Cardiac muscle cell (in vitro differentiated cells and primary cell): ENCODE measurements at places on chromosomes 13 and 19. TPM values are rescaled to one million over a fixed set of nuclear protein-coding genes. Genes with fewer than 3 reads are reported as not detected.

The SIGLEC8 gene
- not detected in 2 replicates for polyA plus RNA-seq

The RTBDN gene
- 0.81 TPM in 1 of 2 replicates, not detected in the other for polyA plus RNA-seq

The CACNG7 gene
- polyA plus RNA-seq, result 0.11 and 0.19 TPM in 2 replicates

The ZNF235 gene
- polyA plus RNA-seq, result 5.3 and 5.7 TPM in 2 replicates

- DNase-seq, result no peak
Measured at GRCh38 chr13:113413898-113414282, 39.4 kb downstream of the ADPRHL1 start.

DNA sequence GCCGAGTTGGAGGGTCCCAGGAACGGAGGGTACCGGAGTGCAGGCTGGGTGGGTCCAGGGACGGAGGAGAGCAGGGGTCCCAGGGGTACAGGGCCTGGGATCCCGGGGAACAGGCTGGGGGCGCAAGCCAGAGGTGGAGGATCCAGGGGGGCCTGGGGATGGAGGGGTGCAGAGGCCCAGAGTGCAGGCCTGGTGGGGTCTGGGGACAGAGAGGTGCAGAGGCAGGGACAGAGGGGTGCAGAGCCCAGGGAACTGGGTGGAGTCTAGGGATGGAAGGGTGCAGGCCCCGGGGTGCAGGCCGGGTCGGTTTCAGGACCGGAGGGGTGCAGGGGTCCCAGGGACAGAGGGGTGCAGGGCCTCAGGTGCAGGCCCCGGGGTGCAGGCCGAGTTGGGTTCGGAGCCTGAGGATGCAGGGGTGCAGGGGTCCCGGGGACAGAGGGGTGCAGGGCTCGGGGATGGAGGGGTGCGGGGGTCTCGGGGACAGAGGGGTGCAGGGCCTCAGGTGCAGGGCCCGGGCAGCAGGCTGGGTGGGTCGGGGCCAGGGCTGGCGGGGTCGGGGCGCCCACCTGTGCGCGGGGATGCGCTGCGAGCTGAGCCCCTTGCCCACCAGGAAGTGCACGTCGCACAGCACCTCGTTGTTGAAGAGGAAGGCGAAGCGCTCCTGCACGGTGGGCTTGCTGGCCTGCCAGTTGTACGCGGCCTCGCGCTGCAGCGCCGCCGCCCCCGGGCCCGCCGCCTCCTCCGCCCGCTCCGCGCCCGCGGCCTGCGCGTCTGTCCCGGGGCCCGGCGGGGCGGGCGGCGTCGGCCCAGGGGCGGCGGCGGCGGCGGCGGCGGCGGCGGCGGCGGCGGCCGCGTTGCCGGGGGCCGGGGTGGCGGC, 545 bp downstream of the BTBD2 start:
- peak; percentile 66 for DNase-seq
